ENCODE measurements at places on chromosomes 5 and 9. TPM values are rescaled to one million over a fixed set of nuclear protein-coding genes. Genes with fewer than 3 reads are reported as not detected.

GRCh38 chr9:83197591-83197990 lies 134.6 kb upstream of the RASEF start:
- no peak for DNase-seq

DNA sequence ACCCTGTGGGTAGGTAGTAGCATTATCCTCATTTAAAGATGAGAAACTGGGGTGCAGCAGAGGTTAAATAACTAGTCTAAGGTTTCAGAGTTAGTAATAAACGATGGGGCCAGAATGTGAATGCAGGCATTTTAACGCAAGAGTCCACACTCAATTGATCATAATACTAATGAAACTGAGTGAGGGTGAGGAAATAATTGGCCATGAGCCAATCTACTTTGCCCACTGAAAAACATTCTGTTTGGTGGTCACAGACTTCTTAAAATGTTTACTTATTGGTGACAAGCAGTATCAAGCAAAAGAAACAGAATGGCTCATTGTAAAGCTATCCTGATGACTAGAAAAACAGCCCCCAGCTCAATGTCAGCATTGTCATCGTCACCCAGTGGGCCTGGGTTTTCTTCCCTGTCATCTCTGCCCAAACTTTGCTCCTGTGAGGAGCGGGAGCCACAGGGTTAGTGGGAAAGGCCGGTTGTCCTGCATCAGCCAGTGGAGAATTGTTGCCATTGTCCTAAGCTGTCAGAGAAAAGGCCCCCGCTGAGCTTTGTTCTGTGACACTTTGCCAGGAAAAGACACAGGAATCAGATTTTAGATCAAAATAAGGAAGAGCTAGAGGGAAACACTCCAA lies 77.3 kb upstream of the MAN2A1 start:
- DNase-seq: no peak

- DNase-seq: no peak
Measured at GRCh38 chr9:14935964-14936363, 25.7 kb upstream of the FREM1 start.

DNA sequence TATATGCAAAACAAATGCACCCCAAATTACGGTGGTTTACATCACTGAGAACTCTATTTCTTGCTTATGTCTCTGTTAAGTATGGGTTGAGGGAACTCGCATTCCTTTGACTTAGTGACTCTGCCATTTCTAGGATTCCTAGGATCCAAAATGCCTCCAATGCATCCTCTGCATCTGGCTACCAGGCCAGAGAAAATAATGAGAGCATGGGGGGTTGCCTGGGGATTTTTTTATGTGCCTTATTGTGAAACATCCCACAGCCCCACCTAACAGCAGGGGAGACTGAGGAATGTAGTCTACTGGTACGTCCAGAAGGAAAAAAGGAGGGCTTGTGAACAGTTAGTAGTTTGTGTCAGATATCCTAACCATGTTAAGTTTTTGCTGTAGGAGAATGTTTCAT lies 466.0 kb upstream of the ARRDC3 start:
- DNase-seq: no peak

DNA sequence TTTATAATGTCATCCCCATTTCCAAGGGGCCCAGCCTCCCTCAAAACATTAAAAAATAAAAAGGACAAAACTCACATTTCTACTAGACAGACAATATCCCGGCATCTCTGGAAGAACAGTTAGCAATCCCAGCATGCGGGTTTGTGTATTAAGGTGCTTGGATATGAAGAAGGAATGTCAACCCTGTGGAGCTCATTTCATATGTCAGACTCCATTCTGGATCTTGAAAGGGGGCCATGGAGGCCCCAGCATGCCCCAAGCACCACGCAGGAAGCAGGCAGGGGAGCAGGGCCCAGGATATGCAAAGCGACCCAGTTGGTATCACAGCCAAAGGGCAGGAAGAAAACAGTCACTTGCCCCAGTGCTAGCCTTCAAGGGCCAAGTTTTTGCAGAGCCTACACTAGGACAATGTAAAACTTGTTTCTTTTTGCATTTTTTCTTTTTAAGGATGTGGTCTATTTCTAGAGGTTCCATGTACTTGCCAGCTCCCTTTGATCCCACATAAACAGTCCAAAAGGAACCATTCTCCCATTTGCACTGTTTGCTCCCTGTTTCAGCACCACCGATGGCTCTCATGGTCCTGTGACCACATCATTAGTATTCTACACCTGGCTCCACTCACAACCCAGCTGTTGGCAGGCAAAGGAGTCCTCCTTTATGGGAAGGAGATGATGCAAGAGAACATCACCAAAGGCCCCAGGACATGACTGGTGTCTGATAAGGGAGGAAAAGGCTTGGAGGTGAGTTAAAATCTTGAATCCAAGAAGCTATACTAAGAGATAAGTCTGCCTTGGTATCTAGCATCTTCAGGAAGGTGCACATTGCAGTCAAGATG lies 58.3 kb downstream of the FGF1 start:
- peak; percentile 53 for DNase-seq

DNA sequence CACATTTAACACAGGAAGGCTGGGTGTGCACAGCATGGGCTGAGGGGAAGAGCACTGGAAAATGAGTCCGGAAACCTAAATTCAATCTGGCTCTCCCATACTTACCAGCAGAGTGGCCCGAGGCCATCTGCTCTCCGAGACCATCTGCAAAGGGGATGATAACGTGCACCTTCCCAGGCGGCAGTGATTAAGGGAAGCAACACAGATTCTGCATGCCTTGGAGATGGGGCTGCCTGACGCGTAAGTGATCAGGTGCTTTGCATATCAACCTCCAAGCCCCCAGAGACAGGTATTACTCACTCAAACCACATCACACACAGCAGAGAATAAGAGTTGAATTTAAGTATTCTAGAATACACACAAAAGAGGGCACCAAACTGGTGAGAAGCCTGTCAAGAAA lies 9.1 kb downstream of the EPB41L4B start:
- no peak for DNase-seq

GRCh38 chr9:105074491-105074890 lies 146.5 kb upstream of the ABCA1 start:
- no peak for DNase-seq

DNA sequence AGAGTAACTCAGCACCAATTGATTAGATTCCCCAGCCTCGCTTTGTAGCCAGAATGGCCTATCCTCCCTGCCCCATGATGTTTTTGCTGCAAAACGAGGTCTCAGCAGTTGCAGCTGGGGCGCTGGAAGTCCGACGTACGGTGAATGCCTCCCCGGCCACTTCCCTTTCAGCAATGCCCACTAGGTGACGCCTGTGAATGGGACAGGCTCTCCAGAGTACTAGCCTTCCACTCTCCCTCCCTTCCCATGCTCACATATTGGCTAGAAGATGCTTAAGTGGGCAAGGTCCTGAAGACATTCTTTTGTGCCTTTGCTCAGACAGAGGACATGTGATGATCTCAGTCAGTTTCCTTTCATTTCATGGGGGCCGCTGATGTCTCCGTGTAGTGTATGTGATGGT lies 50.8 kb downstream of the DMRT2 start:
- DNase-seq: peak; percentile 34

DNA sequence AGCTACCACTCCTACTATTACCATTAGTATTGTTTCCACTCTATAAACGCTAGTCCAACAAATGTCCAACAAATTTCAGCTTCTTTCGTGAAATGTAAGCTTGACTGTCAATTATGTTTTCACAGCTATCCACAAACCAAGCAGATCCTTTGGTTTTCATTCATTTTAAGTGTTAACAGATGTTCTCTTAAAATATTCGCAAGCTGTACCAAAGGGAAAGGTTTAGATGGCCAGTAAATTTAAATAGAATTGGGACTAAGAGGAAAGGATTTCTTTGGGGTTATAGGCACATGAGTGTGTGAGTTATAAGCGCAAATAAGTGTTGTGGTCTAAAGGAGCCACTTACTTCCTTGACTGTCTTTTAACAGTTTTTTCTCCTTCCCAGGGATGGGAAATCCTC lies 136.8 kb upstream of the ADRA1B start:
- DNase-seq: no peak

Gene NR2F1
- total RNA-seq: 20.5 TPM

GRCh38 chr5:67974471-67974870 lies 241.1 kb upstream of the PIK3R1 start:
- DNase-seq: no peak

DNA sequence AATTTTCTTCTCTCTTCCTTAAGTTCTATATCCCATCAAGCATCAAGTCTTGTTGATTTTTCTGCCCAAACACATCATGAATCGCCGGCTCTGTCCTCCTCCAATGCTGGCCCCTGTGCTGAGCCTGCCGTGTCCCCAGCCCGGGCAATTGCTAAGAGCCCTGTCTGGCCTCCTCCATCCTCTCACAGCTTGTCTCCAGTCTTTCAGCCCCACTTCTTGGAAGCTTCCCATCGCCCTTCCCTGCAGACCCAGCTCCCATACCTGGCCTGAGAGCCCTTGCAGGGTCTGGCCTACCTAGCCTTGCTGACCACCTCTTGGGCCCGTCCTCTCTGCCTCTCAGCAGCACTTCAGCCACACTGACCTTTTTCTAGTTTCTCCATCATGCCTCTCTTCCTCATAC lies 61.9 kb downstream of the COL15A1 start:
- no peak for DNase-seq

DNA sequence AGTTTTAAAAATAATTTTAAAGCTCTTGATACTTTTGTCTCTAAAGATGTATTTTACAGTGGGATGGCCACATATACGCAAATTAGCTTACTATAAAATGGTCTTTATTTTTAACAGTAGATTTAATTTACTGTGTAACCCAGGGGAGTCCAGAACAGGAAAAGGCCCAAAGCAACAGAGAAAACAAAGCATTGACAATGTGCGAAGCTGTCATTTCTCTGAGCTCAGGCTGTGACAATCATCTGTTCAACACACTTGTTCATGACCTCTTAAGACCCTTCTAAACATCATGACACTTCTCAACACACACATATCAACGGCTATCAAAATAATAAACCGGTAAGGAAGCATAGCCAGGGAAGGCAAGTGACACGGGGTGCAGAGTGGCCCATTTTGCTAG lies 499.6 kb upstream of the MPDZ start:
- DNase-seq: no peak

DNA sequence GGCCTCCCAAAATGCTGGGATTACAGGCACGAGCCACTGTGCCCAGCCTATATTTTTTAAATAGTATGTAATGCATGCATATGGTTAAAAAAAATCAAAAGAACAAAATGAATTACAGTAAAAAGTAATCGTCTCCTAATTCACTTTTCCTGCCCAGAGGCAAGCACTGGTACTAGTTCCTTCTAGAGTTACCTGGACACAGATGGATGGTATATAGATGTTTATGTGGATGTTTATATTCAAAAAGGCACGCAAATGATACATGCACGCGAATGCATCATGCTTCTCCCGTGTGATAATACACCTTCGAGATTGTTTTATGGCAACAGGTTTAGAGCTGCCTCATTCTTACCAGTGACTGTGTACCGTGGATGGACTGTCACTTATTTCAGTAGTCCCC lies 21.4 kb downstream of the ABL1 start:
- no peak for DNase-seq

GRCh38 chr5:108101130-108101529 lies 280.8 kb downstream of the FBXL17 start:
- peak; percentile 33 for DNase-seq

Gene LRRC14B
- not detected for total RNA-seq

Gene BARHL1
- not detected for total RNA-seq

DNA sequence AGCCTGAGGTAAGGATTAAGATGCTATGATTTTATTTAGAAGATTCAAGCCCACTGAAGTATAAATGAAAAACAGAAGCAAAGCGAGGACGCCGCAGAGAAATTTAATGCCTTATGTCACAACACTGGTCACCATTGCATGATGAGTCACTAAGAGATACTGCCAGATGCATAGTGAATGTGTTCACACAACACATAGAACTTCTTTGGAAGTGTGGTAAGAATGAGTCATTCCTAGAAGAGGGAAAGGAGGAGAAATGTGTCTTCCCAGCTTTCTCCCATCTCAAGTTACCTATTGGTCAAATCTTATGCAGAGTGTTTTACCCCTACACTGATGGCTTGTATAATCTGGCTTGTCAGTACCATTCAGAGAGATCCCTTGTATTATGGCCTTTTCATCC lies 465.3 kb upstream of the ARRDC3 start:
- no peak for DNase-seq

GRCh38 chr5:136001466-136001981 lies 27.3 kb upstream of the TGFBI start:
- peak; percentile 93 for DNase-seq

Gene ADGRV1
- total RNA-seq: 0.18 TPM

Gene ST8SIA4
- 0.54 TPM for total RNA-seq

DNA sequence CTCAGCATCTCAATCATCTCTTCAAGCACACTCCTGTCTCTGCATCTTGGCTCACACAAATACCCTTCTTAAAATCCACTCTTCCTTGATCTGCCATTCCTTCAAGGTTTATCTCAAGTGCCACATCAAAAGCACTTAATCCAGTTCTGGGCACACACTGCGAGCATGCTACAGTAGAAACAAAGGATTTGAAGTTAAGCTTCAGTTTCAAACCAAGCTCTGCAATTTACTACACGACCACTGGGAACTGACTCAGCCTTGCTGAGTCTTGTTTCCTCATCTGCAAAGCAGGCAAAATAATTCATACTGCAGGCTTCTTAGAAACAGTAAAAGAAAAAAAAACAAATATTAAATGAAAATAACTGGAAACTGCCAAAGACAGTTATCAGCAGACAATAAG lies 50.5 kb upstream of the CTNNAL1 start:
- DNase-seq: peak; percentile 16

DNA sequence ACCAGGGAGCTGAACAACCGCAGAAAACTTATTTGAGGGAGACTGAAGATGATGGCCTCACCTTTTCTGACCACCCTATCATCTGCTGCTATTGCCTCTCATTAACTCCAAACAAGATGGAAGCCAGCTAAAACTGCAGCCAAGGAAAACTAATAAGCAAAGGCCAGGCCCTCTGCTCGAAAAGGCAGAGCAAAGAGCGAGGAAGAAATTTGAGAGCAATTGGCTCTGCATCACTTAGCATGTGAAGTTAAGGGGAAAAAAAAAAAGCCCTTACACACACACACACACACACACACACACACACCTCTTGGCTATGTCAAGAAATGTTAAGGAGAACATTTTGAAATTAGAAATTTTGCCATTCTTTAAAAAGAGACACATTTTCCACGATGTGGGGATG lies 228.1 kb upstream of the CYLC2 start:
- no peak for DNase-seq

Gene GPR151
- not detected for total RNA-seq

Gene SAXO1
- total RNA-seq: 0.18 TPM

Gene PTGR1
- total RNA-seq: 88.4 TPM

- peak; percentile 90 for DNase-seq
Measured at GRCh38 chr9:115615821-115616665, 498.1 kb upstream of the TNC start.

Gene ABLIM3
- total RNA-seq: 13.9 TPM
